ENCODE measurements at places on chromosomes 16 and 17.

DNA sequence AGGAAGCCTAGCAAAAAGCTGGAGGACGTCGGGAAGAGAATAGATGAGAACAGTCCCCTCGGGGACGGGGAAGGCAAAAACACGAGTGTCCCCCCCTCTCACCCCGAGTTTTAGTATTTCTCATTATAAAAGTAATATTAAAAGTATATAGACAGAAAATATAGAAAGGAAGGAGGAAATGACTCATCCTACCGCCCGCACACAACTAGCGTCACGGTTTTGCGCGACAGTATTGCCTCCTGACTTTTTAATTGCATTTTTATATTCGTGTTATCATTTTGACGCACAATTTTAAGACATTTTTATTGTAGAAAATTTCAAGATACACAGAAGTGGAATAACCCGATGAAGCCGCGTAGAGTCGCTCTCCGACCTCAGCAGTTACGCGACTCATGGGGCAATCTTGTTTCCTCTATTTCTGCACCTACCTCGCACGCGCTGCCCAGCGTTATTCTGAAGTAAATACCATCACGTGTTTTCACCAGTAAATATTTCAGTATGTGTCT, 652 bp upstream of the SLC25A19 start:
- DNase-seq, result peak; percentile 86

DNA sequence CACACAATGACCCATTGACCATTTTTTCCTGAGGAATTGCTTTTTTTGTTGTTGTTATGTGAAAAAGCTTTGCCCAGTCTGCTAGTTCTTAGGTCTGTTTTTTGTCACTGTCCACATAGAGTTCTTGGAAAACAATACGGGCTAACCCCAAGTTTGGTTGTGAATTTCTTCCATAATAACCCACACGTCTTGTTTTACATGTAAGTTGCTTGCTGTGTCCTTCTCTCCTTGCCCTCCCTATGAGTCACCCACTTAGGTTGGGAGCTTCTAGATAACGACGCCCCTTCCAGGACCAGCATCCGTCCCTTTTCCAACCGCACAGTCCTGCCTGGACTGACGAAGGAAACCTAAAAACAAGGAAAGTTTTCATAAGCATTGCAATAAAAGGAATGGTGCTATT, 175.3 kb upstream of the HS3ST3A1 start:
- no peak for DNase-seq

DNA sequence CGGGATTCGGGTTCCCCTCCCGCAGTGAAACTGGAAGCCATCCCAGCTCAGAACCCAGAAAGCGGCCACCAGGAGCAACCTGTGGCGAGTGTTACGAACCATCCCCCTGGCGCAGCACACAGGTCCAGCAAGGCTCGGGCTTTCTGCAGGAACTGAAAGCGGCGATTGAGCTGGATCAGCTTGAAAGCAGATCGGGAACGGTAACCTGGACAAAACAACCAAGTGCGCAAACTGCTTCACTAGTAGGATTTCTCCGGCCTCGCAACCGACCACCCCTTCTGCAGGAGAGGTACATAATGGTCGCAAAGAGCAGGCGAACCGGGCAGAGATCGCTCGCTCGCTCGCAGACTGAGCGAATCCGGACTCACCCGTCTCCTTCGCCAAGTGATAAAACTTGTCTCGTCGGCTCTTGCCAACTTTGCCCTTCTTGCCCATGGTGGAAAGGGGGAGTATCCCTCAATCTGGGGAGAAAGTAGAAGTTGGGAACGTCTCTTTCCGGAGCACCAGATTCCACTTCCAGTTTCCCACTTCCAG, 696 bp upstream of the PSMC5 start:
- DNase-seq, result no peak

DNA sequence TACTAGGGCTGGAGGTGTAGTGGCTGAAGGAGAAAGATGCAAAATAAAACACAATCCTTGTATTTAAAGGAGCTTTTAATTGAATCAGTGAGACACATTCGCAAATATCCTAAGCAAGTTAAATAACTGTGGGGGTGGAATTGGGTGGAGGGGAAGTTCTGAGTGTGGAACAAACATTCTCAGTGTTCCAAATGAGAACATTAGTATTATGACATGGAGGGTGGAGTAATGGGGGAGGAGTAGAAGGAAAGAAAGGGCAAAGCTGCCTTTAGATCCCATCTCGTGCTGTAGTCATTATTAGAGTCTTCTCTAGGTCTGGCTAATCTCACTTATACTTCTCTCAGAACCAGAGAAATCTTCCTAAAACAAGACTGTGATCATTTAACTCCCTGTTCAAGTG, 169.7 kb downstream of the ANKFN1 start:
- no peak for DNase-seq

DNA sequence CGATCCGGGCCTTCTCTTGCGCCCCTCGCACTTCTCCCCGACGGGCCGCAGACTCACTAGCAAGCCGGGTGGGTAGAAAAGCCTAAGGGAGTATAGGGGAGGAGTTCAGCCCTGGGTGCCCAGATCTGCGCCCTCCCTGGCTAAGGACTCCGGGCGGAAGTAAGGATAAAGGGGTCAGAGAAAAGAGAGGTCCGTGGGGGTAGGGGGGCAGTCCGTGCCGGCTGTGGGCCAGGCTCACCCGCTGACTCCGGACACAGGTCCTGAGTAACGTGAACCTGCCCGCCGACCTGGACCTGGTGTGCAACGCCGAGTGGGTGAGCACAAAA, 1.8 kb downstream of the NAGS start:
- DNase-seq, result no peak

- DNase-seq, result peak; percentile 52
Measured at GRCh38 chr17:32998111-32998886, 6.7 kb downstream of the SPACA3 start.

- no peak for DNase-seq
Measured at GRCh38 chr16:83095941-83096692, 469.3 kb downstream of the CDH13 start.

Measured in pons (tissue), 1 donor.